ENCODE measurements at places on chromosomes 13 and 19.

GRCh38 chr19:14868497-14868896, 17.4 kb downstream of the OR7A17 start:
- no peak for DNase-seq

- DNase-seq: no peak
Measured at GRCh38 chr19:42246143-42246921, 3.9 kb upstream of the GSK3A start.

- peak; percentile 67 for DNase-seq
Measured at GRCh38 chr19:35509861-35510625, 3.4 kb downstream of the DMKN start.

DNA sequence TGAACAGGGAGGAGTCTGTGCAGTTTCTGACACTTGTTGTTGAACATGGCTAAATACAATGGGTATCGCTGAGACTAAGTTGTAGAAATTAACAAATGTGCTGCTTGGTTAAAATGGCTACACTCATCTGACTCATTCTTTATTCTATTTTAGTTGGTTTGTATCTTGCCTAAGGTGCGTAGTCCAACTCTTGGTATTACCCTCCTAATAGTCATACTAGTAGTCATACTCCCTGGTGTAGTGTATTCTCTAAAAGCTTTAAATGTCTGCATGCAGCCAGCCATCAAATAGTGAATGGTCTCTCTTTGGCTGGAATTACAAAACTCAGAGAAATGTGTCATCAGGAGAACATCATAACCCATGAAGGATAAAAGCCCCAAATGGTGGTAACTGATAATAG, 16.1 kb downstream of the CEACAM6 start:
- no peak for DNase-seq

DNA sequence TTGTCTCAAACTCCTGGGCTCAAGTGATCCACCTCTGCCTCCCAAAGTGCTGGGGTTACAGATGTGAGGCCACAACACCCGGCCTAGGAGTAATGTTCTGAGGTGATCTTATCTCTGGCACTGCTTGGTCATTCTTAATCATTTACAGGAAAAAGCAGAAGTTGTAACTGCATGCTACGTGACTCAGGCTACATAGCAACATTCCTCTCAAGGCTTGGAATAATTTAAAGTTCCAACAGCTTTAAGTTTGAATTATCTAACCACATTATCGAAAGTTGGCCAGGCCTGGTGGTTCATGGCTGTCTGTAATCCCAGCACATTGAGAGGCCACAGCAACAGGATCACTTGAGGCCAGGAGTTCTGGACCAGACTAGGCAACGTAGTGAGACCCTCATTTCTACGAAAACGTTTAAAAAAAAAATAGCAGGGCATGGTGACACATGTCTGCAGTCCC, 3.9 kb upstream of the B9D2 start:
- no peak for DNase-seq
